ENCODE measurements at places on chromosomes 5 and 9.

GRCh38 chr5:77877516-77878355 is 101.6 kb upstream of the TBCA start:
- DNase-seq: no peak

DNA sequence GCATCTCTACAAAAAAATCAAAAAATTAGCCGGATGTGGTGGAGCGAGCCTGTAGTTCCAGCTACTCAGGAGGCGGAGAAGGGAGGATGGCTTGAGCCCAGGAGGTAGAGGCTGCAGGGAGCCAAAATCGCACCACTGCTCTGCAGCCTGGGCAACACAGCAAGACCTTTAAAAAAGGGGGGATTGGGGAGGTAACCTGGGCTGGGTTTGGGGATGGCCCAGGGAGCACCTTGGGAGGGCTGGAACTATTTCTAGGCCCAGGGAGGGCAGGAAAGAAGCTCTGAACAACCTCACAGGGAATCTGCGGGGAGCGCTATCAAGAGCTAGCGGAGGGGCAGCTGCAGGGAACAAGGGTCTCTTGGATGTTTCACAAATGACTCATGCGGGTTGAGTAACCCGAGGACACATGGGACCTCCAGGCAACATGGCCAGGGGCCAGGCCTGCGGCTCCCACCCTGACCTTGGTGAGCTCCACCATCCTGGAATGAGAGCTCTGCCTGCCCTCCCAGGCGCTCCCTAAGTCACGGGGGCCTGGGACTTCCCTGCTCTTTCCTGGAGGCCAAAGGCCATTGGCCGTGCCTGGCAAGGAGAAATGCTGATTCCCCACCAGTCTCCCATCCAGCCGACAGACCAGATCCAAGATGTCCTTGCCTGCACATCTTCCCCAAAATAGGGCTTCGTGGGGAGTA is 23.4 kb downstream of the SARDH start:
- no peak for DNase-seq

DNA sequence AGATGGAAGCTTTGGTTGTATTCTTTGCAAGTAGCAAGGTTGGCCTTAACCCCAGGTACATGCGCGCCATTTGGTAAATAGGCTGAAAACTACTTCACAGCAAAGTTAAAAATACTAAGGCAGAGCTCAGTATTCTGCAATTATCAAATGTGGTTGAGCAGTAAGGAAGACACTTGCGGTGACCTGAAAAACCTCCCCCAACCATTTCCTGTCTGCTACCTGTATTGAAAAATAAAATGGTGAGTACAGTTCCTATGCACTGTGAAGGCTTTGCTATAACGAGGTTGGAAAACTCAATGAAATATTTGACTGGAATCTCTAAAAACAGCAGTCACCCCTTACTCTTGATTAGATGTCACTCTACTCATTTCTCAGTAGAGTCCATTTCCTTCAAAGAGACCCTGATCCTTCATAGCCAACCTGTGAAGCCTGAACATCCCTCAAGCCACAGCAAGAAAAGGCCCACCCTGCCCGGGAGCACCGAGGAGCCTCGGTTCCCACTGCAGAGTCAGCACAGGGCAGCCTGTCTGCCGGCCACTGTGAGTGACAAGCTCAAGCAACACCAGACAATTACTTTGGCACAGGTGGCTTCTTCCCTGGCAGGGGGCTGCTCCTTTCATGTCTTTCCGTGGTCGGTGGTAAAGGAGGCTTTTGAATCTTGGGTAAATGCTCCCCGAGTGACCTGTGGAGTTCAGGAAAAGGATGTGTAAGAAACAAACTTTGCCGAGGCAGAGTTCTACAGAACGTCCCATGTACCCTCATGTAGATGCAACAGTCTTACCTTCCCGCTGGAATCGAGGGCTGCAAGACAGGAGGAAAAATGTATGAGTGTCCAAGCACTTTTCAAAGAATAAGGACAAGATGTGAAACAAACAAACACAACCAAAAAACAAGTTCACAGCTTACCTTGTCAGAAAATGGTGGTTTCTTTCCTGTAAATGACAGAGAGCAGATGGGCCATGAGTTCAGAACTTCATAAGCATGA is 29.6 kb downstream of the C5orf58 start:
- no peak for DNase-seq

GRCh38 chr5:160774666-160775315 is 77.2 kb downstream of the ATP10B start:
- DNase-seq: no peak

DNA sequence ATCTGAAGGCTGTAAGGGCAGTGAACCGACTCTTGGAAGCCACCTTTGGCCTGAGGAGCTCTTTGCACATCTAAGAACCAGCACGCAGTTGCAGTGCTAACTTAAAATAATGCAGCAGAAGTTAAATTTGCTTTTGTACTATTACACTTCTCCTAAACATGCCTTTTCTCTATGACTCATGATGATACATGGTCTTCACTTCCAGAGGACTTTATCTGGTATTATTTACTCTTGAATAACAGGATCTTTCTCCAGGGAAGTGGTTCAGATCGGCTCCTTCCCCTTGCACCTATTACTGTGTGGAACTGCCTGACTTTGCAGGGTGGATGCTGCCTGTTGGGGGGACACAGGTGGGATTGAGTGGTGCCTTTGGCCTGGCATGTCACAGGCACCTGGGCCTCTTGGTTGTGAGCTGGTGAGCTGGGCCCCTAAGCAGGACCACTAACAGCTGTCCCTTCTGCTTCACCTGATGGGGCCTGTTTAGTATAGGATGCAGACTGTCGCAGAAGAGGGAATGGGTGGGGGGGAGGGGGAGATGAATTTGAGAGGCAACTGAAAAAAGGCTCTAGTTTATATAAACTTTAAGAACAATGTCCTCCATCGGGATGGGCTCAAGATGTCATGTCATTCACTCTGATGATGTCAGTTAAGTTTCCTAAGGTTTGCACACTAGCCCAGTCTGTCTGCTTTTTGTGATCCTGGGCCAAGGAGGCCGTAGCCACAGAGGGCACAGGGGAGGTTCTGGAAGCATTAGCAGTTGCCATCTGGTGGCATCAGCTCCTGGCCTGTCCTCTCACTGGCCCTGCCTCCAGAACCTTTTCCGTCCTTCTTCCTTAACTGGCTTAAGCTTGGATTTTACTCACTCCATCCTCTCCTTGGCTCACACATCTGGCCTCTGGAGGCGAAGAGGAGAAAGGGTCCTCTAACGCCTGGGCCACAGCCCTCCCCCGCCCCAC is 33.9 kb upstream of the GABBR2 start:
- no peak for DNase-seq

- DNase-seq: no peak
Observed at GRCh38 chr5:160657068-160657507, 194.9 kb downstream of the ATP10B start.

DNA sequence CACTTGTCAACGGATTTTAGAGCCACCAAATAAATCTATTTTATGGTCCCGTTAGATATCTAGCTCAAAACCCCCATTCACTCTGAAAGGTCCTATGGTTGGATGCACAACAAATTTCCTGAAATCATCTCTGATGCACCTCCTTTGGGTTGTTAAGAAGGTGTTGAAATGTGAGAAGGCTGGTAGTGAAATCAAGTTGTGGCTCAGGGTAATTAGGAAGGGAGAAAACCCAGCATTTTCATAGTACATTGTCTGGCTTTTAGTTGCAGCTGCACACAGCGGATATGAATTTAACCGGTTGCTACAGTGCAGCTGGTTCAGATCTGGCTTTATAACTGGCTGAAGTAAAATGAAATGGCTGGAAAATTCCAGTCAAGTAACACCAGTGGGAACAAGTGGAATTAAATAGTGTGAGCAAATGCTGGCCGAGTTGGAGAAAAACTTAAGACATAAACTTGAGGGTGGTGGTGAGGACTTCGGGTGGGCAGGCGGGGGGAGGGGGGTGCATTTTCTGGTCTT is 17.6 kb downstream of the RGMB start:
- DNase-seq: no peak

- no peak for DNase-seq
Observed at GRCh38 chr9:86034863-86035734, 64.3 kb downstream of the GOLM1 start.

DNA sequence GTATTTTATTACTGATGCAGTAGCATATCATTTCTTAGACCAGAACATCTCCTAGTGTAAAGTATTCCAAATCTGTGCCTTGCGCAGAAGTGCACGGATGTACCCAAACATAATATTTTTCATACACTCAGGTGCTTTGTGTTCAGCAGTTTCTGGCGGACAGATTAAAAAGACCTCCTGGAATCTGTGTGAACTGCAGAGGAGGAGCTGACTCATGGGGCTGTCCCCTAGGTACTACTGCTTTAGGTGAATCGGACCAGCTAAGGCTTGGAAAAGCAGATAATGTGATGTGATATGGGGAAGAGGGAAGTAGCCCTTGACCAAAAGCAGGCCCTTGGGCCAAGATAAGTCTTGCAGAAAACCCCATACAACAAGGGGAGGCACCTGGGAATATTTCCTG is 310.1 kb downstream of the PLK2 start:
- no peak for DNase-seq

DNA sequence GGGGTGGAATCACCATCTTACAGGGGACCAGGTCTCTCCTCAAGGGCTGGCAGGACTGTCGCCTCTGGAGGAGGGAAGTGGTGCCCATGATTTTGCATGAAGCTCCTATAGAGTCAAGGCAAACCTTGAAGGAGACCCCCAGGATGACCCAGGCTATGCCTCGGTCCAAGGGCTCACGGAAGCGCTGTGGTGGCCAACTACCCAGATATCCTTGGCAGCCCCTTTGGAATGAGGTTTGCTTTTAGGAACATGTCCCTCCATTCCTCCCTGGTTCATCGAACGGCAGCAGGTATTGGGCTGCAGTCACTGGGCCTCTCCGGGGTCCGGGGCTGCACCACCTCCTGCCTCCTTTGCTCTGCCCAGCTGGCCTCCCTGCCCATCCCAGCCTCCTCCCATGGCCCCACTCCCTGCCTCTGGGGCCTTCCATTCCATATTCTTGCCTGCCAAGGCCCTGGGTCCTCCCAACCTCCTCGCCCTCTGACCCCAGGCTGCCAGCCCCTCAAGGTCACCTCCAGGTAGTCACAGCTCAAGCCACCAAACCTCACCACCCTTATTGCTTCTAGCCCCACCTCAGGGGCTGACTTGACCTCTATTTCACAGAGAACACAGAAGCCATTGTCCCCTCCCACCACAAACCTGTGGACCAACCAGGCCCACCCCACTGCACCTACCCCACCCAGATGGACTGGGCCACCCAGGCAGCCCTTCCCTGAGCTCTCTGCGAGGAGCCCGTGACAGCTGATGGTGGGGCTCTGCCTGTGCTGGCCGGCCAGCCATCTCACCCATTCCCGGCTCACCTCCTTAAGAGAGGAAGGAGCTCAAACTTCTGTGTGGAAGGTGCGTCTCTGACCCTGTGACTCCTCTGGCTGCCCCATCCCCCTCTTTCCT is 3.6 kb upstream of the IL3 start:
- peak; percentile 30 for DNase-seq

GRCh38 chr9:127351182-127352166 is 45.5 kb upstream of the SLC2A8 start:
- DNase-seq: no peak

DNA sequence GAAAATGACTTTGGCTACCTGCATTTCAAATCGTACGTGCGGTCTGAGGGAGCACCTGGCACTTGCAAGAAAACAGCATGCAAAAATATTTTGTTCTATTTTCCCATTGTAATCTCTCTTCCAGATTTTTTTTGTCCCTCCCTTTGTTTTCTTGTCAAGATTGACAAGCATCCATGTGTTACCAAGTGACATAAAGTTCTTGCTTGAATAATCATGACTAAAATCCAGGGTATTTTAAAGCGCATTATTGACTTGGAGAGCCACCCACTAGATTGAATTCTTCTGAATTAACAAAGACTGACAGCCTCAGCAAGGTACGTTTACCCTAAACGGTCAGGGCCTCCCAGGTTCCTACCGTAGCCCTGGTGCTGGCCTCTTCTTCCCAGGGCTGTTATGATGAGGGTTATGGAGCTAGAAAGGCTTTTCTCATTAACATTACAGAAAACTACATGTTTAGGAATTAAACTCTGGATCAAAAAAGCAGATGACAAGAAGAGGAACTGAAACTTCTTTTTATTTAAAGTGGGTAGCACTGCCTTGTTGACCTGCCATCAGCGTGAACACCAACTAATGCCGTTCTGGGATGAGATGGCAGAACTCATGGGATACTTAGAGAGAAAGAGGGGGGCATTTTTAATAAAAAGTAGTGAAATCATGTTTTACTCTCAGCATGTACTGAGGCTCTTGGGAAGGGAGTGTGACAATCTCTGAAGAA is 297.0 kb downstream of the EFNA5 start:
- no peak for DNase-seq

- no peak for DNase-seq
Observed at GRCh38 chr9:16293610-16294009, 576.9 kb downstream of the BNC2 start.

- no peak for DNase-seq
Observed at GRCh38 chr9:135962696-135963307, 1.6 kb upstream of the UBAC1 start.

- DNase-seq: no peak
Observed at GRCh38 chr9:106866243-106866642, 3.3 kb downstream of the ZNF462 start.

GRCh38 chr5:109121225-109121624 is 288.5 kb downstream of the PJA2 start:
- no peak for DNase-seq

DNA sequence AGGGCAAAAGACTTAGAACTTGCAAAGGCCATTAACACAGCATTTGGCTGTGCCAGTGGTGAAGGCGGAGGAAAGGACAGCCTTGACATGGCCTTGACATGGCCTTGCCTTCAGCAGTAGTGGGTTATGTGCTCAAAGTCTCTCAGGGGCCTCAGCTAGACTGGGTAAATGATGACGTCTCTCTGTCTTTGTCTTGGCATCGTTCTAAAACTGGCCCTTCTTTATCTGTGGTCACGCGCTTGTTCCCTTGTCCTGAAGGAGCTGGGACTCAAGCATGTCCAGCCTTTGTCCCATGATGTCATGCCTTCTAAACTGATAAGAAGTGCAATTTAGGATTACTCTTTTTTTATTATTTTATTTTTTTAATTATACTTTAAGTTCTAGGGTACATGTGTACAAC is 88.7 kb upstream of the ATP10B start:
- DNase-seq: no peak

DNA sequence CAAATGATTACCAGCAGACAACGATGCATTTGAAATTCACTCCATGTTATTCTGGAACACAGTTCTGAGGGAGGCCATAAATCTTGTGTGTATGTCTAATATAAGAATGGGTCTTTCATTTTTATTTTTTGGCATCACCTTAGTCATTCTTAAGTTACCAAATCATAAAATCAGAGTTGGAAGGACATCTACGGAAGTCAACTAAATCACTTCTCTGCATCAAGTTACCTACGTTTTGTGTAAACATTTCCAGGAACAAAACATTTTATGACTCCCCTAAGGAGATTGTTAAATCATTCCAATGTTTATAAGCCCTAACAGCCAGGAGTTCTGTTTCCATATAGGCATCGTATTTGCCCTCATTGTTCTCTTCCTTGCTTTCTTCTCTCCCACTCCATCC is 378.2 kb downstream of the FAM170A start:
- DNase-seq: no peak

- no peak for DNase-seq
Observed at GRCh38 chr9:81819859-81820546, 108.2 kb upstream of the SPATA31D4 start.

DNA sequence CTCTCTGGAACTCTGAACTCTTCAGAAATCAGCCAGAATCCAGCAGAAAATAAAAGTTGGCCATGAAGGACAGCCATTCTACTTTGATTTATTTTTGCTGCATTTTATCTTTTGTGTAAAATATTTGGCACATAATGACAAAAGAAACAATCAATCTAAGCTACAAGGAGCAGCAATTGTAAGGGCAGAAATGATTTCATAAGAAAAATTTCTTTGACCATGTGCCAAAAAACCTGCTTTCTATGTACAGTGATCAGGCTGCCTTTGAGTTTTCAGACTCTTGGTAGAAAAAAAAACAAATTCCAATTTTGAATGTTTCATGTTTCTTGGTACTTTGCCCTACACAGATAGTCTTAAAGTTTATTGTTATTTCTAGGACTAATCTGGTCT is 69.8 kb upstream of the SLC1A3 start:
- DNase-seq: no peak
